ENCODE measurements at places on chromosomes 7 and 10.

DNA sequence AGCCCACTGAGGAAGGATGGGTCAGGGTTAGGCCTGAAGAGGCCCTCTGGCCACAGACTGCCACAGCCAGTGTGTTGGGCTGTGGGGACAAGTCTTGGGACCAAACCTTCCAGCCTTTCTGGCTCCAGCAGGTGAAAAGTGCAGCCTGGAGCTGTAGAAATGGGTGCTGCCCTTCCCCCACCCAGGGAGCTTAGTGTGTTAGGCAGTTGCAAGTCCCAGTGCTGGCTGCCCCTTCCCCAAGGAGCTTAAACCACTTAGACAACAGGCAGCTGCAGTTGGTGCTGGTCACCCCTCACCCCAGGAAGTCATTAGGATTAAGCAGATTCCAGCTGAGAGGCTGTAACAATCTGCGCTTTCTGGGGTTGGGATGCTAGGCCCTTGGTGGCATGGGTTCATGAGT, 563.3 kb downstream of the NRG3 start:
- no peak for DNase-seq

DNA sequence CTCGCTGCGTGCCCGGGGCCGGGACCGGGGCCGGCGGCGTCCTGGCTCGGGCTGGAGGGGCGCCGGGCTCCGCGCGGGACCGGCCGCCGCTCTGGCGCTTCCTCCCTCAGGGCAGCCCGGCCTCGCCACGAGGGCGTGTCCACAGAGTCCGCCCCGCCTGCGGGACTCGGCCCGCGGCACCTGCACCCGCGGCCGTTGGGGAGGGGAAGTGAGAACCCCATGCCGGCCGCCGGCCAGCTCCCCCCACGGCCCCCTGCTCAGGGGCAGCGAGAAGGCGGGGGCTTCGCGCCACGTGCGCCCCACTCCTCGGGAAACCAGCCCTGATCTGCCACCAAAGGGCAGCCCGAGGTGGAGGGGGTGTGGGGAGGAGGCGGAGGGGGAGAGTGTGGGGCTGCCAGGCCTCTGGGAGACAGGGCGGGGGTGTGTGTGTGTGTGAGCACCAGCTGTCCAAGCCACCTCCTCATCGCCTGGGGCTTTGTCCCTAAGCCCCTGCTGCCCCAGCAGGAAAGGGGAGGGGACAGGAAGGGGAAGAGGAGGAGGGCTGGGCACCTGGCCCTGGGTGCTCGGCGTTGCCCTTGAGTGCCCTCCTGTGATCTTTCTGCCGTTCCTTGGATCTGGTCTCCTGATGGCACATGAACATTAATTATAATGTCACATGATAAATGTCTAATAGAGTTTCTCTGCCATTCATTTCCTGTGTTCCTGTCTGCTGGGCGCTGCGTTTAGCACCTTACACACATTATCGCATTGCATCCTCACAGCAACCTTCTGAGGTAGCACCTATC, at the start of gene PIK3AP1:
TSS of gene PIK3AP1 (minus strand) at position 93 of the 785 bp plus-strand sequence. CDS start 120 bp downstream, outside the sequence.
- peak; percentile 48 for DNase-seq

DNA sequence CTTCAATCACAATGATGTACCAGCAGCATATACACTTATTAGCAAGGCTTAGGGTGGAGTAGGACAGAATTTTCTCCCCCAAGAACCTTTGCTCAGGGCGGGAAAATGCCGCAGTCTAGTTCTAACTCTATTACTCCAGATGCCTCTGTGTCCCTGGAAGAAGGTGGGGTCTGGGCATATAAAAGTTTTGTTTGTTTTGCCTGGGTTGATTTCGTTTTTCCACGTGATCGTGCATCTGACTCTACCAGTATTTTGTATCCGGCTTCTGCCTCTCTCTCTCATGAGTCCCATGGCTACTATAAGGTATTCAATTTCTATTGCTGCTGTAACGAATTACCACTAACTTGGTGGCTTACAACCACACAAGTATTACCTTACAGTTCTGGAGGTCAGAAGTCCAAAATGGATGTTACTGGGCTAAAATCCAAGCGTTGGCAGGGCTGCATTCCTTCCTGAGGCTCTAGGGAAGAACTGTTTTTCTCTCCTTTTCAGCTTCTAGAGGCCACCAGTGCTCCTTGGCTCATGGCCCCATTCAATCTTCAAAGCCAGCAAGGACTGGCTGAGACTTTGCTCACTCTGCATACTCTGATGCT, 181.2 kb upstream of the PRSS58 start:
- DNase-seq: no peak

- no peak for DNase-seq
Observed at GRCh38 chr7:42095791-42096190, 141.2 kb downstream of the GLI3 start.

- no peak for DNase-seq
Observed at GRCh38 chr10:31940839-31941653, 12.4 kb upstream of the ARHGAP12 start.

DNA sequence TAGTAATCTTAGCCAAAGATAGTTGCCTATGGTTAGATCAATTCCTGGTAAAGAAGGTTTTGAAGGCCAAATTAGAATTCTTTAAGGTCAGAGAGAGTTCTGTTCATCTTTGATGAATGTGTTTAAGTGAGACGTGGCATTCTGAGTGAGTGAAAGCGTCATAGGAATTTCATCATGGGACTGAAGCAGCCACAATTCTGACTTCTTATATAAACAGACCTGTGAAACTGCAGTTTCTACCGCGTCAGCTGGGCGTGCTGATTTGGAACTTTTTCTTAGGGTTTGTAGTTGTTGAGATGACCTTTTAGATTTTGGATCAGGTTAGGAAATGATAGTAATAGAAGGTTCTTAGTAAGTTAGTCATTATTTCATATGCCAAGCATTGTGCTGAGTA, 103.8 kb downstream of the CNNM2 start:
- DNase-seq: no peak

- DNase-seq: no peak
Observed at GRCh38 chr10:70850097-70850496, 34.3 kb downstream of the SGPL1 start.

DNA sequence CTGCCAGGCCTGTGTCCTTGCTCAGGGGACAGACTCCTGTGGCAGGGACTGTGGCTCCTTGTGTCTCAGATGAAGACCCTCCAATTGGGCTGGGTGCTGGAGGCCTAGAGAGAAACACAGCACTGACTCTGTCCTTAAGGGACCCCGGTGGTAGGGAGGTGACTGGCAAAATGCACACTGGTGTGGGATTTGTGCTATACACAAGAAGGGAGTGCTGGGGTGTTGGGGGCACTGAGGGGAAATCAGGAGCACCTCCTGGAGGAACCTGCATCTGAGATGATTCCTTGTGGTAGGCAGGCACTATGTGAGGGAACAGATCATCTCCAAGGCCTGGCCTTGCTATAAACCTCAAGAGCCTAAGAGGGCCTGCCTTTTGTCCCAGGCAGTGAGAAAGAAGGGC, 149.2 kb downstream of the RPS24 start:
- no peak for DNase-seq

DNA sequence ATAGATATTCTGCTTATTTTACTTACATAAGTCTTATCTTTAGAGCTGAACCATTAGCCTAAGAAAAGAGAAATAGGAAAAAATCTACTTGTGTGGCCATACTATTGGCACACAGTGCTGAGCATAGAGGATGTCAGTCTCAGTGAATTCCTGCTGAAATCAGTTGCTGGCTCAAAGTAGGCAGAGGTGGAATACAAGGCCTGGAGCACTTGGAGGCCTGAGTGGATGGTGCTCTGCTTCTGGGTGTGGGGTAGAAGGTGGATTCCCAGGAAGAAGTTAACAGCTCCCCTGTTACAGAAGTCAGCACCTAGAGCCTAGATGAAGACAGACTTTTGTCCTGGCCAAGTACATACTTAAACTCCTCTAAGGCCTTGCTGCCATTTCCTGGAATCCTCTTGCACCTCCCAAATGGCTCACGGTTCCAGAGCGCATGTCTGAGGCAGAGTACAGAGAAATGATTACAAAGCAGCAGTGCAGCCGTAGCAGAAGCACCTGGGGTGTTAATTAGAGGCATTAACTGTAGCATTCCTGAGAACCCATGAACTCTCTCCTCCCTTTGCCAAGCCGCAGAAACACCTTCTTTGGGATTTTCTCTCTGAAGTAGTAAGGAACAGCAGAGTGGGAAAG, 18.0 kb upstream of the XPNPEP1 start:
- no peak for DNase-seq

- DNase-seq: no peak
Observed at GRCh38 chr7:125814100-125814499, 884.5 kb upstream of the POT1 start.

DNA sequence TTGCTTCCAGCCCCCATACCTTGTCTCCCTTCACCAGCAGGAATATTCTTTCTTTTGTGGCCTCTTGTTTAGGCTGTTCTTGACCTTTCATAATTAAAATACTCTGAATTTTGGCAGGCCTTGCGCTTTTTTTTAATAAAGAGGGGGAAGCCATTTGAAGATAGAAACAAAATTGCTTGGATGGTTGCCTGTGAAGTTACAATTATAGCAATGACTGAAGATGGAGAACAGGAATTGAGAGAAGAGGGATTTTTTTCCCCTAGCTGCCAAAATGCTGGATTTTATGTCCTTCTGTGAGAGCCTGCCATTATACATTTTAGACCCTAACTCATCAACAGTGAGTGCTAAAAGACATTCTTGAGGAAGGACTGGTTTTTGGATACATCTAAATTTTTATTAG, 24.8 kb downstream of the FGFBP3 start:
- DNase-seq: no peak

GRCh38 chr7:102322202-102322715, 34.0 kb downstream of the SPDYE6 start:
- no peak for DNase-seq

GRCh38 chr7:16528520-16528919, 1.9 kb downstream of the LRRC72 start:
- no peak for DNase-seq

DNA sequence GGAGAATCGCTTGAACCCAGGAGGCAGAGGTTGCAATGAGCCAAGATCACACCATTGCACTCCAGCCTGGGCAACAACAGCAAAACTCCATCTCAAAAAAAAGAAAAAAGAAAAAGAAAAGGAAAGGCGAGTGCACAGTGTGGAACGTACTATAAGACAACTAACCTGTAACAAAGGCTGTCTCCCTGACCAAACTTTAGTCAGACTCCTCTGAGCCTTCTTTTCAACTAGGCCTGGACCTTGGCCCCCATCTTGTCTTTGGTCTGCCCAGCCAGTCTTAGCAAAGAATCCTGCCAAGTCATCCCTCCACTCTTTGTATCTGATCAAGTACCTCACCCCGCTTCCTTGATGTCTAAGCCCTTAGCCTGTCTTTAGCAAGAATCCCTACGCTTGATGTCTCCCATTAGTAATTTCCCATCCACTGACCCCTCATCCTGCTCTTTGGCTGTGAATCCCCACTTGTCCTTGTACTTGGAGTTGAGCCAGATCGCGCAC, 68.9 kb upstream of the KDM7A start:
- DNase-seq: no peak

DNA sequence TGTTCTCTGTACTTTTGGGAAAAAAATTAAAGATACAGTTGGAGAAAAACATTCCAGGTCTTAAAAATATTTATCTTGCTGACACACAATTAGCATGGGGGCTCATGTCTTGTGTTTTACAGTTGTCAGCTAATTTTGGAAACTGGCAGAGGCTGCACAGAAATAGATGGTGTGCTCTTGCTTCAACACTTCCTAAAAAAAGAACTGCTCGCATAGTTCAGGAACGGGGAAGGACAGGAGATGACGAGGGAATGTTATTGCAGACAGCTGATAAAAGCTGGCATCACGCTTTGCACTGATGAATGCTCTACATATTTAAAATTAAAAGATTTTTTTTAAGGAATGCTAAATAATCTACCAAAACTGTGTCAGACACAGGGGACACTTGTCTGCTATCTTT, 103.5 kb upstream of the CELF2 start:
- no peak for DNase-seq

- no peak for DNase-seq
Observed at GRCh38 chr10:57992321-57993077, 275.2 kb downstream of the IPMK start.

- no peak for DNase-seq
Observed at GRCh38 chr10:58859526-58859925, 316.9 kb upstream of the PHYHIPL start.

DNA sequence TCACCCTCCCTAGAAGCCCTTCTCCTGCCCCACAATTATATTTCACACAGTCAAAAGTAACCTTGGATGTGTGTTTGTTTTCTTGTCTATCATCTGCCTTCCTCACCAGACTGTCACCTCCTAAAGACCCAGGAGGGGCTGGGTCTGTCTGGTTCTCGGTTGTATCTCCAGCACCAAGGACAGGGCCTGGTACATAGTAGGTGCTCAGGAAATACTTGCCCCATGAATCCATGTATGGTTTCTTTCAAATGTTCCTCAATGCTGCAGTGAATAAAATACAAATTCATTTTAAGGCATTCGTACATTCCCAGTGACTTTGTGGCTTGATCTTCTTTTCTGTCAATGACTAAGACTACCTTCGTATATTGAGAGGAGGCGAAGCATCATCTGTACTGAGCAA, 122.9 kb upstream of the ZNF716 start:
- no peak for DNase-seq

- no peak for DNase-seq
Observed at GRCh38 chr10:7157091-7157490, 253.7 kb downstream of the SFMBT2 start.

GRCh38 chr7:1727812-1728570, 57.9 kb downstream of the ELFN1 start:
- no peak for DNase-seq

DNA sequence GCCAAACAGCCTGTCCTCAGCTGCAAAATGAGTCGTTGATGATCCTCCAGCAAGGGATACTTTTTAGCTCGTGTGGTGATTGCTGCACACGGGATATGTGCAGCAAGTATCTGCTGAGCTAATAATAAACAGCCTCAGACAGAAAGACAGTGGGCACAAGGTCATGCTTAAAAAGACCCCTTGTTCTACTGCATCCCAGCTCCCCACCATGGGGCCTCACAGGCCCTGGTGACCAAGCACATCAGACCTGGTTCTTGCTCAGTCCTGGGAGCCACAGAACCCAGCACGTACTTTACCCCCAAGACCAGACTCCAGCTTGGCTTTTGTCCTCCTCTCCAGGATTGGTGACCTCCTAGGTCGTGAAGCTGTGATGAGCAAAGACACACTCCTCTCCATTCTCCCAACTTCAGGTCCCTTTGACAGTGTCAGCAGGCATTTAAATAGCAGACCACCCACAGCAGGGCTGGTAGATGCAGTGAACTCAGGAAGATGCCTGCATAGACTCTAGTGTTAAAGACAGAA, 50.5 kb downstream of the EGFR start:
- no peak for DNase-seq

- DNase-seq: no peak
Observed at GRCh38 chr7:101624246-101625001, 4.7 kb downstream of the MYL10 start.

- no peak for DNase-seq
Observed at GRCh38 chr7:153588586-153588985, 463.6 kb upstream of the DPP6 start.

GRCh38 chr7:70591643-70592042, 540.3 kb upstream of the GALNT17 start:
- DNase-seq: no peak

- no peak for DNase-seq
Observed at GRCh38 chr7:128796327-128796726, 4.6 kb downstream of the CCDC136 start.

All from T-helper 2 cell treated with Interferon-gamma antibody and Interleukin-4, amounts not matched to agents 5 μg/mL and 100 μg/mL, for 36 hours (primary cell).